CD4-positive, alpha-beta memory T cell (primary cell): ENCODE measurements at places on chromosomes 11 and 22. TPM values are rescaled to one million over a fixed set of nuclear protein-coding genes. Genes with fewer than 3 reads are reported as not detected.
A peak's percentile ranks its signal among the peaks of the same experiment; 100 is the strongest.

The GAS2L1 gene
- total RNA-seq, result 0.47 TPM

The TYMP gene
- total RNA-seq, result 15.7 TPM

The CCDC73 gene
- total RNA-seq, result not detected

The HEPN1 gene
- total RNA-seq, result not detected

The SYNGR1 gene
- total RNA-seq, result not detected

The MCAT gene
- 9.0 TPM for total RNA-seq

The C11orf42 gene
- total RNA-seq, result not detected

The MEI1 gene
- total RNA-seq, result 79.6 TPM

The SMTNL1 gene
- not detected for total RNA-seq

The TRIM29 gene
- not detected for total RNA-seq

The C11orf54 gene
- total RNA-seq, result 36.4 TPM

The KRTAP5-9 gene
- total RNA-seq, result not detected

The KIF18A gene
- 0.81 TPM for total RNA-seq

The MPPED1 gene
- total RNA-seq, result not detected

DNA sequence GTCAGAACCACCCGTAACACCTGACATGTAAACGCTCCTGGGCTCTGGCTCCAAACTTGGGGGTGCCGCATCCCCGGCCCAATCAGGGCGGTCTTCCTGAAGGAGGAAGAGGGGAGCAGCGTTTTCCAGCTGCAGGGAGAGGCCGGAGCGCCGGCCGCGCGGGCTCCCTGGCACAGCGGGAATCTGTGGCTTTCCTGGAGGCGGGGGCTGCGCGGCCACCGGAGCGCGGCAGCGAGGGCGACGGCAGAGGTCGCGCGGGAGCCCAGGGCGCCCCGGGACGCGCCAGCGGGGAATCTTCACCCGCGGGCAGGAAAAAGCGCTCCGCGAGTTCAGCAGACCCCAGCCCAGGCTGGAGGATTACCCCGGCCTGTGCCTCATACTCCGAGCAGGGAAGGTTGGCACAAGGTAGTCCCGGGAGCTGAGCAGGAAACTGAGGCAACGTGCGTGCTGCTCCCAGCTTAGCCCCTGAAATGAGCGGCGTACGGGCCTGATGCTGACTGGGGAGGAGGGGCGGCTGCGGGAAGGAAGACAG, 600 bp upstream of the ESAM start:
- no peak overlapping the region for H3K27ac ChIP-seq
- peak overlapping the region; percentile 61 for H3K4me3 ChIP-seq
- peaks cover 33% of the 10 kb centered on the region for H3K4me1 ChIP-seq
- no peak for DNase-seq
- H3K27me3 ChIP-seq, result peaks cover 34% of the 10 kb centered on the region
- H3K36me3 ChIP-seq, result no peaks in the 10 kb centered on the region

- peak within 1 kb of the TSS; percentile 27 for H3K27ac ChIP-seq
- DNase-seq, result peak; percentile 86
- peaks cover 13% of the 10 kb centered on the region for H3K4me1 ChIP-seq
Observed at GRCh38 chr22:43088984-43089717, at the start of gene TTLL1. Gene TTLL1, minus strand, starts transcription at chr22:43089391. Its CDS starts 13,805 bp downstream, at chr22:43075586.

- peak; percentile 43 for DNase-seq
- peak overlapping the region; percentile 47 for H3K4me3 ChIP-seq
- peaks cover 36% of the 10 kb centered on the region for H3K4me1 ChIP-seq
- H3K27ac ChIP-seq, result peak overlapping the region; percentile 79
Observed at GRCh38 chr11:103091064-103091800, 728 bp downstream of the DCUN1D5 start.

- H3K36me3 ChIP-seq, result no peaks in the 10 kb centered on the region
- no peak overlapping the region for H3K27ac ChIP-seq
- H3K4me3 ChIP-seq, result no peak overlapping the region
- H3K27me3 ChIP-seq, result no peaks in the 10 kb centered on the region
Observed at GRCh38 chr11:35792846-35793192, 130.2 kb downstream of the TRIM44 start.

- H3K4me1 ChIP-seq, result no peaks in the 10 kb centered on the region
- H3K27me3 ChIP-seq, result no peaks in the 10 kb centered on the region
- DNase-seq, result no peak
- H3K4me3 ChIP-seq, result no peak overlapping the region
Observed at GRCh38 chr11:125367710-125368109, 128.4 kb downstream of the FEZ1 start.

DNA sequence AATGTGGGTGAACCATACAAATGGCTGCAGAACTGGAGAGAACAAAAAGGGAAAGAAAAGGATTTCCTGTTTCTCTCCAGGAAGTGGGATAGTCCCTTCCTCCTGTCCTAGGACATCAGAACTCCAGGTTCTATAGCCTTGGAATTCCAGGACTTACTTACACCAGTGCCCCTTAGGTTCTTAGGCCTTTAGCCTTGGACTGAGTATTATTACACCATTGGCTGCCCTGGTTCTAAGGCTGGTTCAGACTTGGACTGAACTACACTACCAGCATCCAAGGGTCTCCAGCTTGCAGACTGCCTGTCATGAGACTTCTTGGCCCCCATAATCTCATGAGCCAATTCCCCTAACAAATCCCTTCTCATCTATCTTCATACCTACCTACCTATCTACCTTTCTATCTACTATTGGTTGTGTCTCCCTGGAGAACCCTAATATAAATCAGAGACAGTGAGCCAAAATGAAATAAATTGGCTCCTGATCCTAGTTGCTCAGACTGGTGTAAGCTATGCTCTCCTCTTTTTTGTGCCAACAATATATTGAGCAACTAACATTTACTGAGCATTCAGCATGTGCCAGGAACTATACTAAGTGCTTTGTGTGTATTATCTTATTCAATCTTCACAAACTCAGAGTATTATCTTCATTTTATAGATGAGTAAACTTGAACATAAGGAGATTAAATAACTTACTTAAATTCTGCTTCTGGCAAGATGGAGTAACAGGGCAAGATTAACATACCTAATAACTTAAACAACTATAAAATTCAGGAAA, 303.7 kb downstream of the TTC28 start:
- no peaks in the 10 kb centered on the region for H3K27me3 ChIP-seq
- no peaks in the 10 kb centered on the region for H3K4me1 ChIP-seq

DNA sequence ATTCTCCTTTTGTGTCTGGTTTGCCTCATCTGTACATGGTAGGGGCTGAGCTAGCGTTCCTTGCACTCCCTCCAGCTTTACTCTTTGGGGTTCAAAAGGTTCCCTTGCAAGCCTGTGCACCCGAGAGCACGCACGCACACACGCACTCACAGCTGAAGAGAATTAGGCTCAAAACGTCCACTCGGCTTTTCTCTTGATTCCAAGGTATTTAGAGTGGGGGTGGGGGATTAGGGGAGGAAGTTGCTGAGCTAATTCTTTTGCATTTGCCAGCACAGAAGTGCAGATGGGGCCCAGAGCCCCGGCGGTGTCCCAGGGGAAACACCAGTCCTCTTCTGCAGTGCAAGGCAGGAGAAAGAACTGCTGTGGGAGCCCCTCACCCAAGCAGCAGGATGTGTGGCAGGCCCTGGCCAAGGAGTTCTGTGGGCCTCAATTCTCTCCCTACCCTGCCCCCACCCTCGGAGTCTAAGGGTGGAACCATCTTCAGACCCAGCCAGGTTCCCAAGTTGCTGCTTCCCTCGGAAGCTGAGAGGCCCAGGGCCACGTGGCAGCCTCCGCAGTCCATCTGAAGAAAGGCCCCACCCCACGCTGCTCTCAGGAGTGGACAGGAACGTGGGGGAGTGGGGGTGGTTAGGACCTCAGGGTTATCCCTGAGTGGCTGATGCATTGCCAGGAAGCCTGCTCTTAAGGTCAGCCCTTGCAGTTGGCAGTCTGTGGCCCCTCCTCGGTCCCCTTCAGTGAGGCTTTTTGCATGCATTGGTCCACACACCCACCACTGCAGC, 3.8 kb upstream of the KCNQ1OT1 start:
- H3K36me3 ChIP-seq, result no peaks in the 10 kb centered on the region
- no peak for DNase-seq
- H3K27me3 ChIP-seq, result no peaks in the 10 kb centered on the region
- no peak overlapping the region for H3K4me3 ChIP-seq
- peaks cover 4% of the 10 kb centered on the region for H3K4me1 ChIP-seq
- H3K27ac ChIP-seq, result no peak overlapping the region

GRCh38 chr11:11958403-11959231, 49.8 kb downstream of the DKK3 start:
- H3K27ac ChIP-seq, result no peak overlapping the region
- no peaks in the 10 kb centered on the region for H3K27me3 ChIP-seq
- H3K4me1 ChIP-seq, result peaks cover 41% of the 10 kb centered on the region
- peaks cover 24% of the 10 kb centered on the region for H3K36me3 ChIP-seq
- no peak overlapping the region for H3K4me3 ChIP-seq

GRCh38 chr11:95723361-95723942, 66.1 kb downstream of the FAM76B start:
- H3K4me1 ChIP-seq, result peaks cover 16% of the 10 kb centered on the region
- no peak overlapping the region for H3K27ac ChIP-seq
- H3K36me3 ChIP-seq, result no peaks in the 10 kb centered on the region
- no peaks in the 10 kb centered on the region for H3K27me3 ChIP-seq
- DNase-seq, result no peak
- H3K4me3 ChIP-seq, result no peak overlapping the region

GRCh38 chr22:46092670-46093410, 57.5 kb upstream of the PPARA start:
- no peak overlapping the region for H3K27ac ChIP-seq
- no peaks in the 10 kb centered on the region for H3K36me3 ChIP-seq
- no peaks in the 10 kb centered on the region for H3K4me1 ChIP-seq
- DNase-seq, result no peak
- H3K4me3 ChIP-seq, result no peak overlapping the region

- no peaks in the 10 kb centered on the region for H3K36me3 ChIP-seq
- H3K27me3 ChIP-seq, result no peaks in the 10 kb centered on the region
- H3K4me1 ChIP-seq, result no peaks in the 10 kb centered on the region
- H3K4me3 ChIP-seq, result no peak overlapping the region
- no peak overlapping the region for H3K27ac ChIP-seq
- no peak for DNase-seq
Observed at GRCh38 chr11:31001427-31001826, 368.1 kb downstream of the DCDC1 start.

GRCh38 chr22:40289991-40290459, 56.3 kb upstream of the ADSL start:
- peak; percentile 89 for DNase-seq
- no peaks in the 10 kb centered on the region for H3K27me3 ChIP-seq
- H3K27ac ChIP-seq, result peak overlapping the region; percentile 91
- H3K4me3 ChIP-seq, result no peak overlapping the region
- peaks cover 66% of the 10 kb centered on the region for H3K4me1 ChIP-seq

- peaks cover 30% of the 10 kb centered on the region for H3K4me1 ChIP-seq
- no peak overlapping the region for H3K27ac ChIP-seq
- H3K36me3 ChIP-seq, result no peaks in the 10 kb centered on the region
Observed at GRCh38 chr22:44460691-44461375, 37.2 kb downstream of the RTL6 start.

GRCh38 chr11:75059299-75059698, 37.4 kb downstream of the OR2AT4 start:
- no peaks in the 10 kb centered on the region for H3K4me1 ChIP-seq
- no peak overlapping the region for H3K27ac ChIP-seq
- no peak for DNase-seq
- H3K27me3 ChIP-seq, result peaks cover 5% of the 10 kb centered on the region
- H3K36me3 ChIP-seq, result no peaks in the 10 kb centered on the region

- H3K4me1 ChIP-seq, result no peaks in the 10 kb centered on the region
- no peaks in the 10 kb centered on the region for H3K27me3 ChIP-seq
- H3K36me3 ChIP-seq, result no peaks in the 10 kb centered on the region
- DNase-seq, result no peak
Observed at GRCh38 chr11:112886434-112887370, 74.5 kb upstream of the NCAM1 start.

GRCh38 chr11:77003963-77004362, 30.2 kb upstream of the B3GNT6 start:
- no peaks in the 10 kb centered on the region for H3K4me1 ChIP-seq
- no peak overlapping the region for H3K27ac ChIP-seq
- no peaks in the 10 kb centered on the region for H3K27me3 ChIP-seq
- no peak for DNase-seq
- no peak overlapping the region for H3K4me3 ChIP-seq
- no peaks in the 10 kb centered on the region for H3K36me3 ChIP-seq

DNA sequence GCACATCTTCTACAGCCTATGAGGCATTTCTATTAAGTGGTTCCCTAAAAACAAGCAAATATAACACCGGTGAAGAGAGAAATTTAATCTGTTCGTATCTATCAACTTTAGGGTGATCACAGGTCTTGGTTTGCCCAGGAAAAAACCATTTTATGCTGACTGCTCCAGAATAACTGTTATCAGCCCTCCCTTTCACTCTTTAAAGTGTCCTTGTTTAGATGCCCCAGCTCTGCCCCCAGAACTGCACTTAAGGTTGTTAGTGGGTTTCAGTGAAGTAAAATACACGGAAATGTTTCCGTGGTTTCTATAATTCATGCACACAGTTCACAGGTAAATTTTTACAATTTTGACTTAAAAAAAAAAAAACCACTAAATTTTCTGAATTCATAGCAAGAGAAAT, 70.0 kb downstream of the NARS2 start:
- no peak for DNase-seq
- no peak overlapping the region for H3K4me3 ChIP-seq
- H3K4me1 ChIP-seq, result no peaks in the 10 kb centered on the region
- no peaks in the 10 kb centered on the region for H3K36me3 ChIP-seq

DNA sequence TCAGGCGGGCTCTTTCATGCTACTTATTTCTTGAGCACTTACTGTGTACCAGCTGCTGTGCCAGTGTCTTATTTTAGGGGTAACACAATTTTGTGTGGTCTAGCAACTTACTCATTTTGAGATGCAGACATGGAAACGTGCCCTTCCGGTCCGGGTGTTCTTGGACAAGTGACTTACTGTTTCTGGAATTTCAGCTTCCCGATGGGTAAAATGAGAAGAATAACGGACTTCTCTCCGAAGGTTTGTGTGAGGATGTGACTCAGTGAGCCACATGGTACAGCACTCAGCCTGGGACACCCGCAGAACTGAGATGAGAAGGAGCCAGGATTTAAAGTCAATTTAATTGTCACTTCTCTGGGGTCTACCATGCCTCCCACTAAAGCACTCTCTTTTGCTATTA, 114.5 kb upstream of the SYT13 start:
- H3K4me1 ChIP-seq, result no peaks in the 10 kb centered on the region
- no peak overlapping the region for H3K4me3 ChIP-seq
- H3K27ac ChIP-seq, result no peak overlapping the region
- H3K27me3 ChIP-seq, result no peaks in the 10 kb centered on the region
- no peaks in the 10 kb centered on the region for H3K36me3 ChIP-seq
- no peak for DNase-seq

DNA sequence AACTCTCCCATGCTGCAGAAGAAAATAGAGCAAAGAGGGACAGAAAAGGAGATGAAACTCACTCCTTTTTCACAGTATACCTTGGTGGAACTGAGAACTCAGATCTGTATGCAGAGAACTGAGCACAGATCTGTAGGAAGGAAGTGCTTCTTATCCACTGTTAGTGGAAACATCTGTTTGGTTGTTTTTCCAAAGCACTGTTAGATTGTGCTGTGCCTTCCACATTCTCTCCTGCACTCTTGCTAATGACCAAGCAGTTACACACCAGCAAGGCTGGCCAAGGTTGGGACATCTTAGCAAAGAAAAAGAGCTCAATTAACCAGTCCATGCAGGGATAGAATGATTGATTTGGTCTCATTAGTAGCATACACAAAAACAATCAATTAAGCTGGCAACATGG, 20.1 kb upstream of the SIK2 start:
- no peaks in the 10 kb centered on the region for H3K4me1 ChIP-seq
- H3K36me3 ChIP-seq, result no peaks in the 10 kb centered on the region
- no peaks in the 10 kb centered on the region for H3K27me3 ChIP-seq
